ENCODE measurements at places on chromosomes 1 and 21.

GRCh38 chr1:22418933-22419382, 32.7 kb upstream of the ZBTB40 start:
- DNase-seq: no peak

GRCh38 chr1:216722821-216723220, 408 bp downstream of the ESRRG start:
- DNase-seq: no peak

DNA sequence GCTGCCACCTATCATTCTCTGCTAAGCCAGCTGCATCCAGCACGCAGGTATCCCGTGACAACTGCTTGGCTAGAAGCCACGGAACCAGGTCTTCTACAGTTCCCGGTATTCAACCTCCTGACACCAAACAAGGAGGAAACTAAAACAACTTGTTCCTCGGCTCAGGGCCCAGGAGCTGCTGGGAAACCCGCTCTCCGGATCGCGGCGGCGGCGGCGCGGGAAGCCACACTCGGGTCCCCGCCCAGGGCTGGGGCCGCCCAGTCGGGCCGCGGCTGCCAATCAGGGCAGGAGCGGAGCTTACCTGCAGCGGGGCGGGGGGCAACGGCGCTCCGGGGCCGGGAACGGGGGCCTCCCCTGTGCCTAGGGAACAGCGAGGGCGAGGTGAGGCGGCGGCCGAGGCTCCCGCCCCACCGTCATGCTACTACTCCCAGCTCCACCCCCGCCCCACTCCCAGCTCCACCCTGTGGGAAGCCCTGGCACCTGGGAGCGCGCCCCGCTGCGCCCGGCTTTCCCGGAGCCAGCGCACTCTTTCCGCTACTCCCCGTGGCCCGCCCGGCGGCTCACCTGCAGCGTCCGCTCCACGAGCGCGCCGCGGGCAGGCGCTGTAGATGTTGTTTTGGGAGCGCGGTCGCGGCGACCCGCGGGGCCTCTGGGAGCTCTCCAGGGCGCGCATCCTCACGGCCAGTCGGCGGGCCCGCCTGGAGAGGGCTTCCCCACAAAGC, 12.1 kb downstream of the IL24 start:
- DNase-seq: no peak

DNA sequence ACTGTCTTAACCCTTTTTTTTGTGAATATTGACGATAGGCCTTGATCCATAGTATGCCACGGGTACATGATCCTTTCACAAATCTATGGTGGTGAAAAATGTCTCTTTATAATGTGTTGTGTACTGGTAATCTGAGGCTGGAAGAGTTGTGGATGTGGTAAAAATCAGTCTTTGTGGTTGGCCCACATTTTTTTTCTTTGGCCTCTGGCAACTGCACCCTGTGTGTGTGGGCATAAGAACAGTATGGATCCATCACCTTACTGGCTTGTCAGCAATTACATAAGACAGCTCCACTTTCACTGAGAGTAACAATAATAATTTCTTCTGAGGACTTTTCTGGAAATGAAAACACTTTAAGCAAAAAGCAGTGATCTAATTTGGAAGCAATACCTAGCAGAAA, 101.6 kb downstream of the GABPA start:
- DNase-seq: no peak

DNA sequence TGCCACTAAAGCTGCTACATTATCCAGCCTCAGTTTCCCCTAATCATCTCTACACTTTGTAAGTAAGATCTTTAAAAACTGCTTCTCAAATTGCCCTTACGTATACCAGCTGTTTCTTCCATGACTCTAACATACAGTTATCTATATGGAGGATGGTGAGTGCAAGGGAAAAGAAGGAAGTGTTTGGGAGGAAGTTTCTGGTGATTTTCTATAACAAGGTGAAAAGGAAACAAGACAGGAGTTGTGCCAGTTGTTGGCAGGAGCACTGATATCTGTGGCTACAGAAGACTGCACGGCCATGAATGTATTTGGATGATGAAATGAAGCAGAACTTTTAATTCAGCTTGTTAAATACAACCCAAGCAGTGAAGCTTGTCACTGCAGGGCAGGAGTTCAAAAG, 32.3 kb upstream of the NHLH2 start:
- no peak for DNase-seq

- no peak for DNase-seq
These were observed 25.5 kb upstream of the ZC3H12A start for GRCh38 chr1:37448691-37449417.

DNA sequence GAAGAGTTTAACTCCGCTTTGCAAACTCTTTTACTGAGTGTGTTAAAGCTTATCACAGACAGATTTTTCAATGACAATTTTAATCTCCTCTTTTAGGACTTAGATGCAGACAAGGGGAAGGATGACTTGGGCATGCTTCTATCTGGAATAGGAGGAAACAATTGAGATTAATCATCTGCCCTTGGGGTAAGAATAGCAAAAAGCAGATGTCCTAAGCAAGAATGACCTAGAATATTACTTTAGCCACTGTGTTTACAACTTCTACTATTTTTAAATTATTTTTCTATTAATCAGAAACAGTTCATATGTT, 569.0 kb upstream of the ADGRL2 start:
- DNase-seq: no peak

- DNase-seq: no peak
These were observed 1369.1 kb upstream of the ADGRL4 start for GRCh38 chr1:80375662-80376061.

DNA sequence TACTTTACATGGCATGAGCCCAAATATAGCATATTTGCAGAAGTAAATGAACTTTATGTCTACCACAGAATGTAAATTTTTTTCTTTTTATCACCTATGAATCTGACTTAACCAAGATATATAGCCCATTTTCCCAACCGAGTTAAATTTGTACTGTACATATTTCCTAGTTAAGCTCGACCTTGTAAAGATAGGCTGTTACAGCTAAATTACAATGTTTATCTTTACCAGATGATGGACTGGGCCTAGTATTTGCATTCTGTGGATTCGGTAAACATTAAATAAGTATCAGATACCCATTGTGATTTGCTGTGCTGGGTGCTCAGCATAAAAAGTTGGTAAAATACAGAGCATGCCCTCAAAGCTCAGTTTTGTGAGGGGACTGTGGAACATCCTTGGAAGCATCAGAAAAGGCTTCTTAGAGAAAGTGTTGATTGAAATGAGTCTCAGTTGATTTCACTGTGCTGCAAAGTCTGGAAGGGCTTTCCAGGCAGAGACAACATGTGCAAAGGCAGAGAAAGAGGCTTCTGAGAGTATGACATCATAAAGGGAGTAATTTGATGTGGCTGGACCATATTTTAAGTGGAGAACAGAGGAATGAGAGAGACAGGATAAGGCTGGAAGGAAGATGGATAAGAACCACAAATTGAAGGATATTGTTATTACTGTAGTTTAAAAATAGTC, 27.4 kb downstream of the MORC3 start:
- DNase-seq: no peak

Data from stimulated activated CD8-positive, alpha-beta memory T cell treated with anti-CD3 and anti-CD28 coated beads, Interleukin-12 subunit alpha, Interleukin-12 subunit beta, amount 100 ng/mL, for 4 hours (primary cell).